ENCODE measurements at places on chromosomes 7 and 10.

- no peak for DNase-seq
Measured at GRCh38 chr10:71582506-71583475, 136.8 kb downstream of the C10orf105 start.

GRCh38 chr7:86951895-86952294, 107.6 kb downstream of the ELAPOR2 start:
- DNase-seq: no peak

GRCh38 chr7:102300643-102301221, 14.1 kb downstream of the SH2B2 start:
- no peak for DNase-seq

- no peak for DNase-seq
Measured at GRCh38 chr7:152173372-152174070, 148.0 kb downstream of the GALNT11 start.

All from AG04450 (cell line).